ENCODE measurements at places on chromosomes 11 and 22. TPM values are rescaled to one million over a fixed set of nuclear protein-coding genes. Genes with fewer than 3 reads are reported as not detected.

The TRIM48 gene
- polyA plus RNA-seq: not detected

The MUC5AC gene
- 0.03 TPM for polyA plus RNA-seq

The SYT12 gene
- 0.13 TPM for polyA plus RNA-seq

The RFPL1 gene
- polyA plus RNA-seq: 0.81 TPM

The WNT7B gene
- polyA plus RNA-seq: 7.5 TPM

The FAM180B gene
- 0.33 TPM for polyA plus RNA-seq

The OR8D1 gene
- not detected for polyA plus RNA-seq

The OR52I1 gene
- polyA plus RNA-seq: not detected

The MUC6 gene
- 26.8 TPM for polyA plus RNA-seq

The CADM1 gene
- polyA plus RNA-seq: 161 TPM

The FGF4 gene
- not detected for polyA plus RNA-seq

The H19 gene
- 2,033 TPM for polyA plus RNA-seq

The LRRC10B gene
- polyA plus RNA-seq: 0.63 TPM

The MRPL23 gene
- polyA plus RNA-seq: 33.6 TPM

The RGL4 gene
- 4.7 TPM for polyA plus RNA-seq

DNA sequence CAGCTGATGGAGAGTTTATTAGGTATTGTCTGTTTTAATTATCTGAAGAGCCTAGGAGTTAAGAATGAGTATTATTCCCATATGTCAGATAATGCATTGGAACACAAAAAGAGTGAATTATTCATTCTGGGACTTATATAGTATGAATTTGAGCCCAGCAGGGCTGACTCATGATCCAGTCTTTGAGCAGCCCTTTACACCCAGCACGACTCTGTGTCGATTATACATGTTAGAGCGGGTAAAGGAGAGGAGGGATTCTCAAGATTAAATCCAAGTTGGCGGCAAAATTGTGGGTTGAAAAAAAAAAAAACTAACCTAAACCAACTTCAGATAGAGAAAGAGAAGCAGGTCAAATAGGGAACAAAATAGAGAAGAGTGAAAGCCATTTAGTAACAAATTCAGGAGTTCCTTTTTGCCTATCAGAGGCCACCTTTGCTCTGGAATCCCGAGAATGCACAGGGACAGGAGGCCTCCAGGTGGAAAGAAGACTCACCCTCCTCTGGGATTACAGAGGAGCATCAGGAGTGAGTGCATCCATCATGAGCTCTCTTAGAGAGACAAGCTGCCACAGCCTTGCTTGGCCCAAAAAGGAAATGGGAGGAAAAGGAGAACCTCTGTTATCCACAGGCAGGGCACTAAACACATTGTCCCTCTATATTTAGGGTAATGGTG lies 3.1 kb downstream of the MRGPRX1 start:
- DNase-seq: no peak

GRCh38 chr11:35787626-35788025 lies 125.1 kb downstream of the TRIM44 start:
- DNase-seq: no peak

- no peak for DNase-seq
Observed at GRCh38 chr11:45815747-45816146, 10.8 kb downstream of the SLC35C1 start.

GRCh38 chr11:8597182-8597581 lies 3.2 kb upstream of the STK33 start:
- no peak for DNase-seq

DNA sequence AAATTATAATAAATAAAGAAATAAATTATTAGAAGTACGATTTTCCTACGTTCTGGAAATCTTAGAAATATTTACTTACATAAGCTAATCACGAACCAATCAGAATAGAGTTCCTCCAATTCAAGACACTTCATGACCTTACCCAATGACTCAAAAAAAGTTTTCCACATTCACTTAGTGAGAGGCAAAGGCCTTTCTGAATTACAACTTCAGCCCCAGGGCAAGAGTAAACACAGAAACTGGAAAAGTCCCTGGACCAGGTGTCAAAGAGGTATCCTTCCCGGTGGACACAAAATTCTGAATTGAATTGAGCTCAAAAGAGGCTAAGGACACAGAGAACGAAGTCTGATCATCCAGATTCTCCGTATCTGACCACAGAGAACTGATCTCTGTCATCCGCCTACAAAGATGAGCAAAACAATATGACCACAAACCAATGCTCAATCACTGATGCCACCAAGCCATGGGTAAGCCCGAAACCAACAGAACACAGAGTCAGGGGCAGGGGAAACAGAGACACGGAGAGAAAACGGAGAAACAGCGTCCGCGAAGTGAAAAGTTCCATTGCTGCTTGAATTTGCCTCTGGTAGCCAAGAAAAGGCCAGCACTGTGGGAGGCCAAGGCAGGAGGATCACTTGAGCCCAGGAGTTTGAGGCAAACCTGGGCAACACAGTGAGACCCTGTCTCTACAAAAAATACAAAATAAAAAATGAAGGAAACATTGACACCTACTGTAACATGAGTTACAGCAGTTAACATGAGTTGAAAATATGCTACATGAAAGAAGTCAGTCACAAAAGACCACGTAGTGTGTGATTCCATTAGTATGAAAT lies 6.8 kb downstream of the BID start:
- DNase-seq: no peak

- no peak for DNase-seq
Observed at GRCh38 chr22:22030493-22031182, 48.1 kb upstream of the TOP3B start.

- DNase-seq: no peak
Observed at GRCh38 chr11:44835938-44836337, 109.2 kb downstream of the TSPAN18 start.

- DNase-seq: no peak
Observed at GRCh38 chr22:26502688-26503561, 9.3 kb downstream of the TFIP11 start.

DNA sequence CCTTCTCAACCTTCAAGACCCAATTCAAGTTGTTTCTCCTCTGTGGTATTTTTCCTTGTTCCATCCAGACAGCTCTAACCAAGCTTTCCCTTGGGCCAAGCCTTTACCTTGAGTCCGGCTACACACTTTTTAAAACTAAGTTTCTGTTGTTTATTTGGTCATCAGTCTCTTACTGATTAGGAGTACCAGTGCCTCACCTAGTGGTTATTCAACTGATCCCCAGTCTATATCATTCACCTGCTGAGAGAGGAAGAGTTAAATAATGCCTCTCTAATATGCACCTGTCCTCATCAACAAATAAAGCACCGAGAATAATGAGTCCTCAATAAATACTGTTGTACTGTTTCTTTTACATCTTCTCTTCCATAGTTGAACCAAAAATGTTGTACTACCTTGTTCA lies 160.8 kb downstream of the MSANTD4 start:
- no peak for DNase-seq

DNA sequence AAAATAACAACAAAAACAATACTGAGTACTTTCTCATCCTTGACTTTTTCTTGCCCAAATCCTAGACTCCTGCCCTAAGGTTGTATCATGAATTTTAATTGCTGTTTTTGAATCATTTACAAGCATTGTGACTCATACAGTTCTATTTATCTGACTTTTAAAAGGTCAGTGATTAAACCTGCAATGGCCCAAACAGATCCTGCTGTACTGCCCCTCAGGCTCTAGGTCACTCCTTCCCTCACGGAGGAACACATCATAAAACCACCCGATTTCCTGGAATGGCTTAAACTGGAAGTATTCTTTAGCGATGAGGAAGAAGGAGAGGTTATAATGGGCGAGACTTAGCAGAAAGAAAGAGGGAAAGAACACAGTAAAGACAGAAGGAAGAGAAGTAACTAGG lies 12.3 kb downstream of the ARFGAP3 start:
- no peak for DNase-seq

GRCh38 chr11:9047964-9048523 lies 43.4 kb downstream of the SCUBE2 start:
- DNase-seq: peak; percentile 55

- no peak for DNase-seq
Observed at GRCh38 chr11:82883853-82884252, 16.4 kb downstream of the PRCP start.

DNA sequence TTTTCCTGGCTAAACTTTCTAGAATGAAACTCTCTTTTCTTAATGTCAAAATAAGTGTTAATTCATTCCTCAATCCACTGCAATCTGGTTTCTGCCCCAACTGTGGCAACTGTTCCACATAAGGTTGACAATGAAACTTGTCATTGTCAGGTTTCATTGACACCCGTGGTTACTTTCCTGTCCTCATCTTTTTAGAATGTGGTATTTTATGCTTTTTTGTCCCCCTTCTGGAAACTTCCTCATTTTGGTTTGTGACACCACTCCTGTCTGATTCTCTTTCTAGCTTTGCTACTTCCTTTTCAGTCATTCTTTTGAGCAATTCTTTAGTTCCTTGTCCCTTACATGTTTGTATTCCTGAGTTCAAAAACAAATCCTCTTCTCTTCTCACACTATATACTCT lies 7.5 kb upstream of the PDE3B start:
- no peak for DNase-seq

GRCh38 chr11:9596926-9597464 lies 23.5 kb downstream of the WEE1 start:
- DNase-seq: no peak

- DNase-seq: peak; percentile 59
Observed at GRCh38 chr11:61917334-61918109, at the start of gene RAB3IL1. TSS of gene RAB3IL1 (minus strand) at chr11:61917566. CDS start at chr11:61917367, 199 bp downstream.

DNA sequence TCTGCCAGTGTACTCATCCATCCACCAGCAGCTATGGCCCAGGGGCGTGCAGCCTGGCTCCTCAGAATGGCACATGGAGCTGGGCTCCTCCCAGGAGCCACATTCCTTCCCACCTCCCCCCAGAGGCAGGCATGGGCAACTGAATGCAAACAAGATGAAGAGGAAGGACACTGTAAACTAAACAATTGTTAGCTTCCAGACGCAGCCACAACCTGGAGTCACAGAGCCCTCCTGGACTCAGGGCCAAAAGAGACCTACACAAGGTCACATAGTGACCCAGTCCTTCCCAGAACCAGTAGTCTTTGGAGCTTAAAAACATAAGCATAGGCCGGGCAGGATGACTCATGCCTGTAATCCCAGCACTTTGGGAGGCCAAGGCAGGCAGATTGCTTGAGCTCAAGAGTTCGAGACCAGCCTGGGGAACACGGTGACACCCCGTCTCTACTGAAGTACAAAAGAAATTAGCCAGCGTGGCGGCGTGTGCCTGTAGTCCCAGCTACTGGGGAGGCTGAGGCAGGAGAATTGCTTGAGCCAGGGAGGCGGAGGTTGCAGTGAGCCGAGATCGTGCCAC lies 30.7 kb upstream of the CLDN5 start:
- DNase-seq: no peak

- DNase-seq: no peak
Observed at GRCh38 chr22:45647532-45648225, 24.0 kb upstream of the ATXN10 start.

- DNase-seq: peak; percentile 74
Observed at GRCh38 chr22:17264321-17265052, 45.3 kb upstream of the ADA2 start.

GRCh38 chr22:24231706-24232105 lies 13.2 kb downstream of the GGT5 start:
- no peak for DNase-seq

DNA sequence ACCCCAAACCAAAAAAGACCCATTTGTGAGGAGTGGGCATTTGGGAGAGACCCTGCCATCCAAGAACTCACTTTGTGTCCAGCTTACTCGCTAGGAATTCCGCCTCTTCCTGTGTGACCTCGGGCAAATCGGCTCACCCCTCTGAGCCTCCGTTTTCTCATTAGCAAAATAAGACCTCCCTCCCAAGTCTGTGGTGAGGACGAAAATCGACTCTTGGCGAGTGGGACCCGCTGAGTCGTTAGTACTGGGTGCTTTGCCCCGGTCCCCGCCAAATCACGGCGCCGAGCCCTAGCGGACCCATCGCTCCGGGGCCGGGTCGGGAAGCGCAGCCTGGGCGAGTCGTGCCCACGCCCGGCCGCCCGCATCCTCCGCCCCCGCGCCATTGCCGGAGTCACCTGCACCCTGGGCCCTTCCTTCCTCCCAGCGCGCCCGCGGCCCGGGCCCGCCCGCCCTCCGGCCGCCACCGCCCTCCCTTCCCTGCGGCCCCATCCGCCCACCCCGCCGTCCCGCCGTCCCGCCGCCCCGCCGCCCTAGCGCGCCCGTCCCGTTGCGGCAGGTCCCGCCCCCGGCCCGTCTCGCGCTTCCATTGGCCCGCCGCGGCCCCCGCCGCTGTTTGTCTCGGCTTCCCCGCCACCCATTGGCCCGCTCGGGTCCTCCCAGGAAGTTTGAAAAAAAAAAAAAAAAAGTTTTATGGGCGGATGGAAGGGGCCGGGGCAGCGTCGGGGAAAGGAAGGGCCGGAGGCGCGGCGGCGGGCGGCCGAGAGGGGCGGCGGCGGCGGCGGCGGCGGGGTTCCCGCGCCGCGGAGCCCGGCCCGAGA lies 48.9 kb downstream of the TRIOBP start:
- DNase-seq: peak; percentile 91

GRCh38 chr22:31764785-31765184 lies 11.0 kb downstream of the DEPDC5 start:
- DNase-seq: no peak

GRCh38 chr11:532527-532985 lies 2.8 kb downstream of the HRAS start:
- no peak for DNase-seq

GRCh38 chr11:60838132-60838531 lies 3.8 kb upstream of the CCDC86 start:
- DNase-seq: no peak

DNA sequence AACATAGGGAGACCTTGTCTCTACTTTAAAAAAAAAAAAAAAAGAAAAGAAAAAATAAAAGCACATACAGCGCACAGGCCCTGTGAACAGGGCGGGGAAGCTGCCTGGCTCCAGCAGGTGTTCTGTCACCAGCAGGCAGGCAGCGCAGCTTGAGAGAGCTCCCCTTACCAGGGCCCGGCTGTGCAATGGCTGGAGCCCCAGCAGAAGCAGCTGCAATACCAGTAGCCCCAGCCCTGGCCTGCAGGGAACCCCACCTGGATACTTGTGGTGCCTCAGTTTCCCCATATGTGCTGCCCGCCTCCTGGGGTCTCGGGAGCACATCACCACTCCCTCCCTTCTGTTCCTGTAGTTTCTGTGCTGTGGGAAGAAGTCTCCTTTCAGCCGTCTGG lies 12.3 kb downstream of the TSPAN32 start:
- no peak for DNase-seq

GRCh38 chr11:105609832-105610781 lies at the start of gene GRIA4:
TSS of gene GRIA4 (plus strand) at chr11:105610073. CDS start at chr11:105610998, 925 bp downstream.
- DNase-seq: peak; percentile 41

- no peak for DNase-seq
Observed at GRCh38 chr11:120867531-120867930, 156.4 kb upstream of the TBCEL start.

GRCh38 chr22:42396621-42397331 lies 35.4 kb downstream of the NFAM1 start:
- no peak for DNase-seq

Data from left kidney (tissue), 8 donors.